Anterior cingulate cortex (tissue), 58 donors: ENCODE measurements at places on chromosomes 16 and 17.

DNA sequence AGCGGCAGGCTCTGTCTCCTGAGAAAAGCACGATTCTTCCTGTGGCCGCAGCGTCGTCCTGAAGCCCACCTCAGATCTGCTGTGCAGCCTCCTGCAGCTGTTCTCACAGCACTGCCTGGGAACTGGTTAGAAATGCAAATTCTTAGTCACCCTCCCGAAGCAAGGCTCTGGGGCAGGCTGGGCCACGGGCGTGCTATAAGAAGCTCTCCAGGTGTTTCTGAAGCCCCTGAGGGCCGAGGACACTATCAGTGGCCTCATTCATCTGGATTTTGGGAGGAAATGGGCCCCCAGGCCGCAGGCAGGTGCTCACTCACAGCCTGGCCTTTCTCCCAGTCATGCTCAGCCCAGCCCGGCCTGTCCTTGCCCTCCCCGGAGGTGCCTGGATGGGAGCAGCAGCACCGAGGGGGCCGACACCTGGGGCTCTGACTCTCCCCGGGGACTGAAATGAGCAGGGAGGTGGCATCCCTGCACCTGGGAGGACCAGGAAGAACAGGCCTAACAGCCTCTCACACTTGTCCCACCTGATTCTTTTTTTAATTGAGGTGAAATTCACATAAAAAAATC, 10.4 kb upstream of the NLRC3 start:
- no peak for DNase-seq

DNA sequence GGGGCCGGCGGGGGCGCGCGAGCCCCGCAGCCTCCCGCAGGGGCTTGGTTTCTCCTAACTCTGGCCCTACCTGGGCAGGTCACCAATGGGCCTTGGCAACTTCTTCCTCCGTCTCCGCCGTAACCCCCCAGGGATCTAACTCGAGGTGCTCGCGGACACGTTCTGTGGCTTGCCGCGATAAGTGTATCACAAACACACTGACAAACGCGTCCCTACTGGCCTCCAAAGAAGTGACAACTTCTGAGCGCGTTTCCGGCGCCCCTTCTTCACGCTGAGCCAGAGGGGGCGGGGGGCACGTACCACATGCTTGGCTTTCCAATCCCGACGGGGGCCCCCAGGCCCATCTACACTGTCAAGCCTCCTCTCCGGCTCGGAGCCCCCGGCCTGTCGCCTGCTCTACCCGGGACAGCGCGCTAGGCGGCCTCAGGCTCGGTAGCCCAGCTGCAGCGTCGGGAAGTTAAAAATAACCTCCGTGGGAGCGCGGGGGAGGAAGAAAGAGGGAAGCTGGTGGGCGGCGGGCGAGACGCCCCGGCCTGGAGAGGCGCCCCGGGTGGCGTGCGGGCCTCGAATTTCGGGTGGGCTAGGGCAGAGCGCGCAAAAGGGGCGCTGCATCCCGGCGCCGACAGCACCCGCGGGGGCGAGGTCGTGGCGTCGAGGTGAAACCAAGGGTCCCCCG, 725 bp upstream of the SPHK1 start:
- no peak for DNase-seq

DNA sequence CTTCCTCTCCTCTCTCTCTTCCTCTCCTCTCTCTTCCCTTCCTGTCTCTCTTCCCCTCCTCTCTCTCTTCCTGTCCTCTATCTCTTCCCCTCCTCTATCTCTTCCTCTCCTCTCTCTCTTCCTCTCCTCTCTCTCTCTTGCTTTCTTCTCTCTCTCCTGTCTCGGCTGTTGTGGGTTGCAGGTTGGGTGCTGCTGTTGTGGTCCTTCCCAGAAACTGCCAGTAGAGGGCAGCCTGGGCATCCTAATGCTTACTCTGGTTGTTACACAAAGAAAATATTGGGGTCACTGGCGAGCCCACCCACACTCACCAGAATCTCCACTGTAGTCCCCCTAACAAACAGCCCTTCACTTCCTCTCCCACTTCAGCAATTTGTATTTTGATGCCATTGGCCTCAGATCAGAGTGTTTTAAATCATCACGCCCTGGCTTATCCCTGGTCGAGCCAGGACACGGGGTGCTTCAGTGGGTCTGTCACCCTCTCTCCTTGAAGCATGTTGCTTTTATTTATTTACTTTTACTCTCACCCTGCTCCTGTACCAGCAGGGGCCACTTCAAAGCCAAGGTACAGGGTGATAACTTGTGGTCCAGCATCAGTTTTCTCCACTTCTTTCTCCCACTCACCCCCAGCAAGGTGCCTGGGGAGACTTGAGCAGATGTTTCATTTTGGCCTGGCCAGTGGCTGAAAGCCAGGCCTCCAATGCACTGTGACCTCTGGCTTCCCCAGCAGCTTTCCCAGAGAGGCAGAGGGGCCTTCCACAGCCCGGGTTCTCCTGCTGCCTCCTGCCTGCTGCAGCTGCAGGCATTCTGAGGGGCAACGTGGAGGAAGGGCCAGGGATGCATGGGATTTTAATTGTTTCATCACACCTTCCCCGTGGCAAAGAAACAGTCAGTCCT, 4.7 kb upstream of the MMP15 start:
- peak; percentile 41 for DNase-seq

GRCh38 chr17:70896843-70897242, 727.5 kb downstream of the KCNJ2 start:
- DNase-seq: no peak

GRCh38 chr17:9942885-9943284, 37.8 kb upstream of the RCVRN start:
- no peak for DNase-seq

DNA sequence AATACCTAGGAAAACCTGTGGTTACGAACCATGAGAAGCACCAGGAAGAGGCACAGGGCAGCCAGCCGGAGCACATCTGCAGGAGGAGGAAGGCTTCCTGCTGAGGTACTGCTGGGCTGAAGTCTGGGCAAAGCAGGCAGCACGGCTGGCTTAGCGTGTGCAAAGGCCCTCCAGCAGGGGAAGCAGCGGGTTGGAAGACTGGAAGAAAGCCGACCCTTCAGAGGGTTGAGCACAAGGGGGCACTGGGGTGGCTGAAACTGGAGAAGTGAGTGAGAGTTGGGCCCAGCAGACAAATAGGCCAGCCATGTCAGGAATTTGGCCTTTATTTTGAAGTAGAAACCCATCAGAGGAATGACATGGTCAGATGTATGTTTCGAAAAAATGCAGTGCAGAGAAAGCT, 12.1 kb upstream of the HSD3B7 start:
- no peak for DNase-seq
